ENCODE measurements at places on chromosomes 3 and 15.

- DNase-seq = no peak
These were observed 39.7 kb upstream of the PYGO1 start for GRCh38 chr15:55627730-55628368.

DNA sequence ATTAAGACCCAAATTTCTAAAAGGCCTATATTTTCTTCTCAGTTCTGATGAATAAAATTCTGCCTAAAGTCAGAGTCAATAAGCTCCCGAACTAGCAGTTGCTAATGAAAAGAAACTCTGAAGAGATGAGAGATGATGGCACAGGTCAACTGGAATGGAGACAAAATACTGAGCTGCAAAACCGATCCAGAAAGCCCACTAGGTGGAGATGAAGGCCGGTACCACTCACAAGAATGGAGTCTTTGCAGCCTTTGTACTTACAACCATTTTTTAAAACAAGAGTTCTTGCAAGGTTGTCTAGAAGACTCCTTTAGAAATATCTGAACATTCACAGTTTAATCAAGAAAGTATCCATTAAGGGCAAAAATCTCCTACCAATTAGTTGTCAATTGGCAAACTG is 119.9 kb upstream of the TJP1 start:
- no peak for DNase-seq

- DNase-seq = no peak
These were observed 379.0 kb downstream of the TIGIT start for GRCh38 chr3:114672692-114673447.

DNA sequence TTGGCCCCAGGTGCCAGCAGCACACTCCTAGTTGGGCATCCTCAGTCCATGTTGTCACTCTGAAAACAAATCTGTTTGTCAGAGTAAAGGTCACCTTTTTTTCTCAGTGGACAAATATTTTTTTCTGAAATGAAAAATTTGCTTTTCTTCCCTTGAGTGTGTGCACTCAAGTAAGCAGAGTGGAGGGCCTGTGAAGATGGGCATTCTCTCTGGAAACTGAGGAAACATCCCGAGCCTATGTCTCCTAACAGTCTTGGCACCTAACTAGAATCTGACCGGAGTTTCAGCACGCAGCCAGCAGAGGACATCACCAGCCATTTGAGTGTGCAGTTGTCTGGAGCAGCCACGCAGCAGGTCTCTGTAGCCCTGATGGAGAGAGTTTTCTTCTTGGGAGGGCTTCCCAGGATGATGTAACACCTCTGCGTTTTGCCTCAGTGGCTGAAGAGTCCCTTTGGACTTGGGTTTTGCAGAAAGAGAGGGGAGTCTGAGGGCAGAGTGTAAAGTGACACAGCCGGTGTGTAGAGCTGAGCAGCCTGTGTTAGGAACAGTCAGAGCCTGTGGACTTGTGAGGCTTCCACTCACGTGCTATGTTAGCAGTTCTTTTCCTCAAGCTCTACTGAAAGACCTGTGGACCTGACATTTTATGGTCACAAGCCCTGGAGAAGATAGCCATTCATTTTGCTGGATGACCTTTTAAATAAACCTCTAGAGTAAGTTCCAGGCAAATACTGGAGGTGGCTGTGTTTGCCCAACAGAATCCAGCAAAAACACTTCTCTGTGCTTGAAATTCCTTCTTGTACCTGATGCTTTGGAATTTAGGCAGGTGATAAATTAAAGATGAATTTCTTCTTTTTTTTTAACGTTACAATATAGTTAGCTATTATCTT is 51.6 kb downstream of the ABHD2 start:
- no peak for DNase-seq

DNA sequence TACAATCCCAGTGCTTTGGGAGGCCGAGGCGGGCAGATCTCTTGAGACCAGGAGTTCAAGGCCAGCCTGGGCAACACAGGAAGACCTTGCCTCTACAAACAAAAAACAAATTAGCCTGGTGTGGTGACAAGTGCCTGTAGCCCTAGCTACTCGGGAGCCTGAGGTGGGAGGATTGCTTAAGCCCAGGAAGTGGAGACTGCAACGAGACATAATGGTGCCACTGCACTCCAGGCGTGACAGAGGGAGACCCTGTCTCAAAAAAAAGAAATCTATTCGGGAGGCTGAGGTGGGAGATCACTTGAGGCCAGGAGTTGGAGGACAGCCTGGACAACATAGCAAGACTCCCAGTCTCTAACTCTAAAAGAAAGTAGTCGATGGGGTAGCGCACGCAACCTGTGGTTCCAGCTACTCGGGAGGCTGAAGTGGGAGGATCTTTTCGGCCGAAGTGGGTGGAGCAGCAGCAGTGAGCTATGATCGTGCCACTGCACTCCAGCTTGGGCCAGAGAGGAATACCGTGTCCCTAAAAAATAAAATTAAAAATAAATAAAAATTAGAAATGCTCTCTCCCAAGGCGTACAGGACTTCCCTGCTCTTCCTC is 775 bp downstream of the C3orf33 start:
- no peak for DNase-seq

DNA sequence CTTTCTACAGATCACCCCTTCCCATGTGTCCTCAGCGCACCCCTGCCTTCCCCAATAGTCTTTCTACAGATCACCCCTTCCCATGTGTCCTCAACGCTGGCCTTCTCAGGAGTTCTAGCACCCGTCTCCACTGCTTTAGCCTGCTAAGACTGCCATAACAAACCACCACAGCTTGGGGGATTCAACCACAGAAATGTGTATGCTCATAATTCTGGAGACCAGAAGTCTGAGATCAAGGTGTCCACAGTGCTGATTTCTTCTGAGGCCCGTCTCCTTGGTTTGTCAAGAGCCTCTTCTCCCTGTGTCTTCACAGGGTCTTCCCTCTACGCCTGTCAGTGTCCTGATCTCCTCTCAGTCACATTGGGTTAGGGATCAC is 68.1 kb upstream of the CGNL1 start:
- DNase-seq = no peak

DNA sequence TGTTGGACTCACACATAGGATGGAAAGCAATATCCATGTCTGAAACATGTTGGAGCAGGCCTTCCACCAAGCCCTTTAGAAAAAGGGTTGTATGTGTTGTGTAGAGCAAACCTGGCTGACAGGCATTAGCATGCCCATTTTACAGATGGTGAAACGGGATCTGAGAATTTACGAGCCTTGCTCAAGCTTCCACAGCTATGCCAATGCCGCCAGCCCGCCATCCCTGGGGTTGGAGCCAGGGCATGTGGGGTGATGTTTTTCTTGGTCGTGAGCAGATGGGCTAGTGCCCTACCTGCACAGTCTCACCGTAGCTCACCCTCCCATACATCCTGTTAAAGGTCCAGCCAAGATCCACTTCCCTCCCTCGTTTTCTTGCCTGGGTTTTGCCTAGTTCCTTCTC is 97.5 kb upstream of the TLE3 start:
- DNase-seq = no peak

DNA sequence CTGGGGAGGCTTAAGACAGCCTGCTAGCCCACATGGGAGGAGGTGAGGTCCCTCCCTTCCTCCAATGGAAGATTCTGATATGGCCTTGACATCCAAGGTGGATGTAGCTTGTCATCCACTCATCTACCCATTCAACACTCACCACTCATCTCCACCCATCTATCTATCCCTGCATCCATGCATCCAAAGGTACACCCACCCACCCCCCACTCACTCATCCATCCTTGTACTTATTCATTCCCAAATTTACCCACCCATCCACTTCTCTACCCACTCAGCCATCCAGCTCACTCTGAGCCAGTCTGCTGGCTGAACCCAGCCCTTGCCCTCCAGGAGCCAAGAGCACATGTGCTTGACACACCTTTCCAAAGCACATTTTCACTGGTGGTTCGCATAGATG is 189.7 kb downstream of the TLE3 start:
- DNase-seq = no peak

DNA sequence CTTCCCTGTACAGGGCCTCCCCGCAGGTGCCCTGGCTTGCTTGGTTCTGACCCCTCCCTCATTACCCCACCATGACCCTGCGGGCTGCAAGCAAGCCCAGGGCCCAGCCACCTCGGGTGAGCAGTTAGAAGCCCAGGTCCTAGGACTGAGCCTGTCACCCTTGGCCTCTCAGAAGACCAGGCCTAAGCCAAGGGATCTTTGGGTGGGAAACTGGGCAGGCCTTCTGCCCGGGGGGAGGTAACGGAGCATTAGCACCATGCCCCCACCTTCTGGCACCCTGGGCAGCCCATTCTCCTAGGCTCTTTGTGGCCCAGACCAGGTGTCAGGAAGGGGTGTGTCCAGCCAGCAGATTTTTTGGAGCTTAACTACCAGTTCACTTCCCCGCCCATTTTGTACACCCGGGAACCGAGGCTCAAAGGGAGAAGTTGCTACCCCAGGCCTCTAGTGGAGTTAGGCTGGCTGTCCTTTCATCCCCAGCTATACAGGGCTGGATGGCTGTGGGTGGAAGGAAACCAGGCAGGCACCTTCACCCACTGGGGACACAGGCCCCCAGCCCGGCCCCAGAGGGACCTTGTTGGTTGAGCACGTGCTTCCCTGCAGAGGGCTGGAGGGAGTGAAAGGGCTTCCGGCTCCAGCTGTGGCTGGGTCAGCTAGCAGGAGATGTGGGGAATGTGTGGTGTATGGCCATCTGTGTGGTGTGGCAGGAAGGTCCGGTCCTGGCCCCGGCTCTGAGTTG is 1.4 kb downstream of the CSK start:
- no peak for DNase-seq

DNA sequence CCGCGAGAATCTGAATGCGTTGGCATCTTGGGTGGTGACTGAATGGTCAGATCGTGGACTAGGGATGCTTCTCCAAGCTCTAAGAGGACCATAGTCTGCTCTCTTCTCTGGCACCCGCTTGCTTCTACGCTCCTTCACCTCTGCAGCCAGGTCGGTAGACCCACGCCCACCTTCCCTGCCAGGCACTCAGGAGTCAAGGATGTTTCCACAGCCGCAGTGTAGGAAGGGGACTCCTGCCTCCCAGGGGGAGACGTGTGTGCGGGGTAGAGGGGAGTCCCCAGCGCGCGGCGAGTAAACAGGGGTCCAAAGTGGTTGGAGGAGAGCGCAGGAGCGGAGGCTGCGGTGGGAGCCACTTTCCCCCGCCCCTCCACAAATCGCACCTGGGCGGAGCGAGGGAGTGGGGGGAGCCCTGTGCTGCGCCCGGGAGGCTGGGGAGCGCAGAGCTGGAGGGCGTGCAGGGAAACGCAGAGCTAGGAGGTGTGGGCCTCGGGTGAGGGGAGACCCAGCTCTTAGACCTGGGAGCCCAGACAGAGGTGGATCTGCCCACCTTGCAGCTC is 1.7 kb downstream of the LRRC3B start:
- no peak for DNase-seq

- peak; percentile 36 for DNase-seq
These were observed 38.6 kb upstream of the APH1B start for GRCh38 chr15:63238796-63239195.

GRCh38 chr15:91887321-91887720 is 33.8 kb downstream of the SLCO3A1 start:
- no peak for DNase-seq

- DNase-seq = no peak
These were observed 121.6 kb upstream of the EIF1B start for GRCh38 chr3:40187945-40188344.

DNA sequence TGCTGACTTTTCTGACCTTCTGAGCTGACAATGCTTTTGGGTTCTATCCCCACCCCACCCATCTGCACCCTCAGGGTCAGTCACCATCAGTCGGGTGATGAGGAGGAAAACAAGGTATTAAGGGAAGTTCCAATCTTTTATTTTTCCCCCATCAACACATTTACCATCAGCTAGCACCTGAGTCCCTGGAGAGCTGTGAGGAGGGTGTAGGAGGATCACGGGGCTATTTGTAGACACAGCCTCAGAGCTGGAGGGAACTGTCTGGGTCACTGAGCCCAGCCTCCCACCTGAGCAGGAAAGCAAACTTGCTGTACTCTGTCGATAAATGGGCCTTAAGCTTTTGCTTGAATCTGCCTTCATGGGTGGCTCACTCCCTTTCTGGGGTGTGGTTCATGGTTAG is 24.8 kb upstream of the ZFAND6 start:
- no peak for DNase-seq

DNA sequence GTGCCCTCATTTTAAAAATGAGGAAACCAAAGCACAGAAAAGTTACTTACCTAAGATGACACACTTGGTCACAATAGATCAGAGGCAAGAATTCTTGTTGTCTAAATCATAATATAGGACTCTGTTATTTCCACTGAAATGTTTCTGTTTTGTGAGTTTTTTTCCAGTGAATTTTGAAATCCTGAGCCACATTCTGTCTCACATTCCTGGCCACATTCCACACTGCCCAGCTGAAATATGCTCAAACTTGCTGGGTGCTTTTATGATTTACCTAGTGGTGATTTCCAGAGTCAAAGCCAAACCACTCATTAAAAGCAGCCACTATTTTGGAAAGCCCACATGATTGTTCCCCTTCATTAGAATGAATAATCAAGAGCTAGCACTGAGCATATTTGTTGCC is 82.3 kb upstream of the NPHP3 start:
- DNase-seq = no peak

DNA sequence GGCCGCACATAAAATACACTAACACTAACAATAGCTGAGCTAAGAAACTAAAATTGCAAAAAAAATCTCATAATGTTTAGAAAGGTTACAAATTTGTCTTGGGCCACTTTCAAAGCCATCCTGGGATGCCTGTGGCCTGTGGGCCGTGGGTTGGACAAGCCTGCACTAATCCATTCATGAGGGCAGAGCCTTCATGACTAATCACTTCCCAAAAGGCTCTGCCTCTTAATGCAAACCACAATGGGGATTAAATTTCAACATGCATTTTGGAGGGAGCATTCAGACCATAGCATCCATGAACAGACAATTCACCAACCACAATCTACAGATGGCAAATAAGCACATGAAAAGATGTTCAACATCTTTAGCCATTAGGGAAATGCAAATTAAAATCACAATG is 128.2 kb downstream of the SUCLG2 start:
- DNase-seq = no peak

DNA sequence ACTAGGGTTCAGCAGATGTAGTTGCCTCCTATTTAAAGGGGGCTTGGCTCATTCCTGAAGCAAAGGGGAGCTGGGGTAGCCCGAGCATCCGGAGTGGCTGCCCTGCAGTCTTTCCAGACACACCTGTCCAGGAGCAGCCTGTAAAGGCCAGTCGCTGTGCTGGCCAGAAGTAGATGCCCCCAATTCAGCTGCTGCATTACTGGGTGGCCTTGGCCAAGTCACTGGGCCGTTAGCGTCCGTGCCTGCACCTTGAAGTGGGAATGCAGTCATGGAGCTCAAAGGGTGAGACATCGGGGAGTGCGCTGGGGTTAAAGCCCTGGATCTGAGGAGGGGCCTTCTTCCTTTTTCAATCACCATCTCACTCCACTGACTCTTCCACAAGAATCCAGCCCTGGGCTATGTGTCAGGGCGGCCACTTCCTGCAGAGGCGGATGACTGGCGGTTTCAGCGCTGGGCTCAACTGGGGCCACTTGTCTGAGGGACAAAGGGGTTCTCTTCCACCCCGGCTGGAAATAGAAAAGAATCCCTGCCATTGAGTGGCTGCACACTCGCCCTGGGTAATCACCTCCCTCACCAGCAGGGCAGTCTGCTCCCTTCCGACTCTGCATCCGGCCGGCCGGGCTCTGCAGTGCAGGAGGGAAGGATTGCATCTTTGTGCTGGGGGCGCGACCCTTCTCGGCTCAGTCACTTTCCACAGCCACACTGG is 11.8 kb downstream of the ALDH1A3 start:
- DNase-seq = no peak

- no peak for DNase-seq
These were observed 25.0 kb downstream of the ANXA2 start for GRCh38 chr15:60372756-60373155.

GRCh38 chr3:17800232-17800631 is 57.8 kb upstream of the TBC1D5 start:
- DNase-seq = no peak

GRCh38 chr3:115402651-115403050 is 220.7 kb upstream of the GAP43 start:
- no peak for DNase-seq

All from activated T-cell treated with anti-CD3 and anti-CD28 coated beads, Interleukin-2, amount 50 U/mL, for 72 hours (primary cell).